ENCODE measurements at places on chromosomes 6 and 20.

GRCh38 chr20:37984018-37984785 lies 49.1 kb downstream of the TTI1 start:
- DNase-seq: no peak

- DNase-seq: no peak
Observed at GRCh38 chr6:16179970-16180431, 51.1 kb downstream of the MYLIP start.

- no peak for DNase-seq
Observed at GRCh38 chr6:113352029-113352801, 504.9 kb upstream of the MARCKS start.

DNA sequence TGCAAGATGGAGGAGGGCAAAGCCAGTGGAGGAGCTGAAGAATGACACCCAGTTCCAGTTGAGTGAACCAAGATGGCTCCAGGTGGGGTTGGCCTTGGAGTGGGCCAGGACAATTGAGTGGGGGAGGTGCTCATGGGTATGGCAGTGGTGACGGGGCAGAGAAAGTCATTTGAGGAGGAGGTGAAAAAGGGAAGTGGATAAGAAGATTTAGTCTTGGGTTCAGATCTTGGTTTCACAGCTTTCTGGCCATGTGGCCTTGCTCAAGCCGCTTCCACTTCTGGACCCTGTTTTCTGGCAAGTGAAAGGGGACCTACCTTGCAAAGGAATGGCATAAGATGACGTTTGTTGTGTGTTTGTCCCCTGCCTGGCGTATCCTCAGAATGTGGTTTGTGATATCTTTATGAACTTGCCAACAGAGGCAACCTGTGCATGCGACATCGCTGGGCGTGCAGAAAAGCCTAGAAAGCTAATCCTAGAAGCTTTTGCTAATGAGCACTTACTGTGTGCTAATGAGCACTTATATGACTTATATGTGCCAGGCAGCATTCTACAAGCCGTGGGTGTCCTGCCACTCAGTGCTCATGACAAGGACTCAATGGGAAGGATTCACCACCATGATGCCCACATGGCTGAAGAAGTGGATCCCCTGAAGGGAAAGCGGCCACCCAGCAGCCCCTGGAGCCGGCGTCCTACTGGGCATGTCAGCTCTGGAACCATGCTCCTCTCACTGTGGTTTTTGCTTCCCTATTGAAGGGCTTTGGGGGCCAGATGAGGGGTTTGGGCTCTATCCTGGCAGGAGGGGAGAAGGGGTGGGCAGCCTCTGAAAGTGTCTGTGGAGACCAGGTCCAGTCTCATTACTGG lies 23.6 kb upstream of the STX16 start:
- no peak for DNase-seq

DNA sequence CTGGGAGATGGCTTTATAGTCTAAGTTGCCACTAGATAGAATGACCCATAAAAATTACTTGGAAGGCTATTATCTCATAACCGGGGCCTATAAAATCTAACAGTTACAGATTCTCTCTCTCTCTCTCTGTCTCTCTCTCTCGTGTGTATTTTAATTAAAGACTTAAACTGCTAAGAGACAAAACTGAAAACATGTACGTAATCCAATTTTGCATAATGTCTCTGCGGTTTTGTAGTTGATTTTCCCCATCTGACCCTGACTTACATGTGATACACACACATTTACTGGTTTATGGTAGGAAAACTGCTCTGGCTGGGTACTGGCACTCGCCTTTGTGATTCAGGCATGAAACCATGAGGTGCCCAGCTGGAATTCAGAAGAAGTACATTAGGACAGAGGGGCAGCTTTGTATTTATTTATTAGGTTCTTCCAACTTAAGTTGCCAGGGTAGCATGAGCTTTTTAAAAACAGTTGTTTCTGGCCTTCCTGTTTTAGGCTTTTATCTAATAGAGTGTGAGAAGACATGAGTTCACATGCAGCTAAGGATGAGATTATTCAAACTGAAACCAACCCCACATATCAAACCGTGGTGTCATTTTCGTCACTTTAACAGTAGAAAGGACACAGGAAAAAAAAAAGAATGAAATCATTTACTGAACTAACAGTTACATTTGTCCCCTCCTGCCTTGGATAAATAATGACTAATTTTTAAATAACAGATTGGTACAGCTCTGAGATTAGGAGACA lies 182.5 kb downstream of the GMPR start:
- no peak for DNase-seq

Measured in dorsolateral prefrontal cortex (tissue), 122 donors.